ENCODE measurements at places on chromosomes 6 and 20. TPM values are rescaled to one million over a fixed set of nuclear protein-coding genes. Genes with fewer than 3 reads are reported as not detected.
A peak's percentile ranks its signal among the peaks of the same experiment; 100 is the strongest.

Gene HDGFL1
- not detected for total RNA-seq

Gene HAO1
- not detected for total RNA-seq

GRCh38 chr6:163866192-163866591 lies 451.7 kb downstream of the QKI start:
- H3K4me3 ChIP-seq: no peak overlapping the region
- H3K27ac ChIP-seq: no peak overlapping the region
- no peaks in the 10 kb centered on the region for H3K36me3 ChIP-seq
- no peak for DNase-seq
- H3K4me1 ChIP-seq: no peaks in the 10 kb centered on the region

Gene ALDH5A1
- total RNA-seq: 20.9 TPM

Gene SRSF12
- total RNA-seq: 0.74 TPM

DNA sequence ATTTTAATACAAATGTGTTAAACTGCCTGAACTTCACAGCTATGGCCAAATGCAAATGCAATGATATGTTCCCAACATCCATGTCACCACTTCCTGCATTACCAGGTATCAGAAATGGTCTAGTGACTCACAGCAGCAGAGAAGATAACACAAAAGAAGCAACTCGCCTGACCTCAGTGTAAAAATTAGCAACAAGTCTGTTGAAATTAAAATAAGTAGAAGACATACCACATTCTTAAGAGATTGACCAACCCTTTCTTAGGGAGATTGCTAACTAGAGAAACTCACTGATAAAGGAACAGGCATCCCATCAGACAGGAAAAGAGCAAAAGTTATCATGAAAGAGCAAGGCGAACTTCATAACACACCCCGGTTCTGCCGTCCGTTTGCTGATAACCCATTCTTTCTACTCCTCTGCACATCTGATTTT lies 45.1 kb downstream of the RNASET2 start:
- H3K36me3 ChIP-seq: peaks cover 12% of the 10 kb centered on the region
- no peak overlapping the region for H3K27ac ChIP-seq
- no peaks in the 10 kb centered on the region for H3K27me3 ChIP-seq
- H3K4me3 ChIP-seq: no peak overlapping the region
- H3K4me1 ChIP-seq: peaks cover 18% of the 10 kb centered on the region

Gene HLA-DQB1
- 17.5 TPM for total RNA-seq

DNA sequence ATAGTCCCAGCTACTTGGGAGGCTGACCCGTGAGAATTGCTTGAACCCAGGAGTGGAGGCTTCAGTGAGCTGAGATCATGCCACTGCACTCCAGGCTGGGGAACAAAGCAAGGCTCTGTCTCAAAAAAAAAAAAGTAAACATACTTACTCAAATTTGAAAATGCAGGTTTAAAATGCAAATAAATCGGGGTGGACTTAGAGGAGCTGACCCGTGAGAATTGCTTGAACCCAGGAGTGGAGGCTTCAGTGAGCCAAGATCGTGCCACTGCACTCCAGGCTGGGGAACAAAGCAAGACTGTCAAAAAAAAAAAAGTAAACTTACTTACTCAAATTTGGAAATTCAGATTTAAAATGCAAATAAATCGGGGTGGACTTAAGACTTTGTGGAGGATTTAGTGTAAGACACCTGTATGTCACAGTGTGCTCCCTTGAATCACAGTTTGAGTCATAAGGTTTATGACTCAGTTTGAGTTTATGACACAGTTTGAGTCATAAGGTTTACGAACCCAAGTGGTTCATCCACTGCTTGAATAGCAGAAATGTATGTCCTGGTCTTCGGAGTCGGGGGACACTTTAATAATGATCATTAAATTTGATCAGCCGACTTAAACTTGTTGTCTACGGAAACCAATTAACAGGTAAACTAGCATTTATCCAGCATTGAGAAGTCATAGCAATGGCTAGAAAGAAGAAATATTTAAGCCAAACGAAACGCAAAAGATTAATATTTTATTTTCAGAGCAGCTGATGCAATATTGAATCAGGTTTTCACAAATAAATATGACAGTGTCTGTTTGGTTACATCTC lies 6.8 kb upstream of the MRPS10 start:
- no peaks in the 10 kb centered on the region for H3K36me3 ChIP-seq
- H3K27me3 ChIP-seq: no peaks in the 10 kb centered on the region
- DNase-seq: no peak
- H3K27ac ChIP-seq: peak overlapping the region; percentile 86

DNA sequence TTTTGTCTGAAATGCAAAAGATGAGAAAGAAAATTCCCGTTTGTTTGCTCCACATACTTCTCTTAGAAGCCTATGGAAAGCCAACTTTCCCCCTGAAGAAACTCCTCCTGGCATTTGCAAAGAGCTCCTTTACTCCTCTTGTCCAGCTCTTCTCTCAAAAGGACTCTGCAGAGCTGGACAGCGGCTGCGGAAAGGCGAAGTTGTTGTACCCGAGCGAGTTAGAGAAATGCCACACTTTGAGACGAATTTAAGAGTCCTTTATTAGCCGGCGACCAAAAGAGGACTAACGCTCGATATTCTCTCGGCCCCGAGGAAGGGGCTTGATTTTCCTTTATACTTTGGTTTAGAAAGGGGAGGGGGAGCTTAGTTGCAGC lies 157.8 kb downstream of the TRIM27 start:
- peak overlapping the region; percentile 6 for H3K27ac ChIP-seq
- H3K4me1 ChIP-seq: no peaks in the 10 kb centered on the region
- peaks cover 7% of the 10 kb centered on the region for H3K36me3 ChIP-seq

Gene PAQR8
- 11.0 TPM for total RNA-seq

Gene MRAP2
- total RNA-seq: not detected

- peaks cover 32% of the 10 kb centered on the region for H3K27me3 ChIP-seq
- H3K27ac ChIP-seq: no peak overlapping the region
- H3K4me3 ChIP-seq: no peak overlapping the region
- no peak for DNase-seq
- H3K36me3 ChIP-seq: no peaks in the 10 kb centered on the region
- H3K4me1 ChIP-seq: no peaks in the 10 kb centered on the region
Measured at GRCh38 chr20:5270603-5271002, 46.2 kb downstream of the PROKR2 start.

DNA sequence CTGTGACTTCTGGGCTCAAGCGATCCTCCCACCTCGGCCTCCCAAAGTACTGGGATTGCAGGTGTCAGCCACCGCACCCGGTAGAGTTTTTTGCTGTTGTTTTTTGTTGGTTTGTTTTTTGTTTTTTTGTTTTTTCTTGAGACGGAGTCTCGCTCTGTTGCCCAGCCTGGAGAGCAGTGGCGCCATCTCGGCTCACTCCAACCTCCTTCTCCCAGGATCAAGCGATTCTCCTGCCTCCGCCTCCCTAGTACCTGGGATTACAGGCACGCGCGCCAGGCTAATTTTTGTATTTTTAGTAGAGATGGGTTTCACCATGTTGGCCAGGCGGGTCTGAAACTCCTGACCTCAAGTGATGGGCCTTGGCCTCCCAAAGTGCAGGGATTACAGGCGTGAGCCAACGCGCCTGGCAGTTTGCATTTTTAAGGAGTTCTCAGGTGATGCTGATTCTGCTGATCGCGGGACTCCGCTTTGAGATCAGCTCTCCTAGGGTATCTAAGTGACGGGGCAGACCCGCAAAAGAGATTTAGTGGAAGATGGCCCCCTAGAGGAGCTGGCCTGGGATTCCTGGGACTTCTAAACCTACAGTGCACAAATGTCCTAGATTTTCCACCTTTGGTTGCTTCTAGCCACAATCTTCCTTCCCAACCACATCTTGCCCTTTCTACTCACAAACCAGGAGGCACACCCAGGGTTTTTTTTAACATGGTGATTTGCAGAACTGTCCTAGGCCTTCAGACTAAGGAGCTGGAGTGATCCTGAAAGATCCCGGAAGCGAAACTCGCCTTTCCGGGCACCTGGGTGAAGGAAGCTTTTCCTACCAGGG lies 45.2 kb downstream of the DPPA5 start:
- peaks cover 6% of the 10 kb centered on the region for H3K36me3 ChIP-seq
- peak overlapping the region; percentile 88 for H3K4me3 ChIP-seq
- peaks cover 23% of the 10 kb centered on the region for H3K4me1 ChIP-seq
- H3K27me3 ChIP-seq: peaks cover 67% of the 10 kb centered on the region
- no peak for DNase-seq

DNA sequence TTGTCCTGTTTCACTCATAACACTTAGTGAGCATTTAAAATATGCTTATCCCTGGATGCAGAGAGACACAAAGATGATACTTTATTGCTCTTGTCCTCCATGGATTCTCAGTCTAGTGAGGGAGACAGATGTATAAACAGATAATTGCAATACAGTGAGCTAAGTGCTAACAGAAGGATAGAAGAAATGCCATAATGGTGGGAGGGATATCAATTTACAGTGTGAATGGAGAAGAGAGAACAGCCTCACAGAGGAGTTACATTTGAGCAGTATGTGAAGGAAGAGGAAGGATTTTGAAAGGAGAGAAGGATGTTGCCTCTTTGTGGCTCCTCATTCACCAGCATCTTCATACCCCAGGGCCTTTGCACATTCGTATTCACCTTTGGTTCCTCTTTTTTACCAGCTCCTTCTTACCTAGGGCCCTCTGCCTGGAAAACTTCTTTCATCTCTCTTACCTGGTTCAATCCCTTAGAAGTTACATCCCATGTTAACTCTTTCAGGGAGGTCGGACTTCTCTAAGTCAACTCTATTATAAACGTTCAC lies 341.7 kb downstream of the PRL start:
- no peak for DNase-seq
- peaks cover 12% of the 10 kb centered on the region for H3K4me1 ChIP-seq
- H3K27me3 ChIP-seq: no peaks in the 10 kb centered on the region
